ENCODE measurements at places on chromosomes 11 and 22.

- DNase-seq = no peak
Observed at GRCh38 chr11:36509201-36509639, 852 bp downstream of the TRAF6 start.

GRCh38 chr22:22099833-22100812 lies 117.5 kb upstream of the TOP3B start:
- no peak for DNase-seq

DNA sequence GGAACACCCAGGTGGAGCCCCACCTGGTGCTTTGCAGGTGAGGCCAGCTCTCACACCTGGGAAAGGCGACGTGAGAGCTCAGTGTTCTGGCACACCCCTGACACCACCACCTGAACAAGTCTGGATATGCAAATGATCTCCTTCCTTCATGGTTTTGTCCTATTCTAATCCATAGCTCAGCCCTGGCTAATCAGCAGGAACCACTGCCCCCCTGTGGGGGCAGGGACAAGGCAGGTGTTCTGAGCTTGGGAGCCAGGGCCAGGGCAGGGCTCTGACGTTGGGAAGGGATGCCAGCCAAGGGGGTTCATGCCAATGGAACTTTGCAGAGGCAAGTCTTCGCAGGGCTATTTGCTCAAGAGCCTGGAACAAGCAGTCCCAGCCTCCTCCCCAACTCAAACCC lies 144.2 kb downstream of the TRIM29 start:
- no peak for DNase-seq

GRCh38 chr11:72984453-72985077 lies 157.6 kb downstream of the FCHSD2 start:
- no peak for DNase-seq

DNA sequence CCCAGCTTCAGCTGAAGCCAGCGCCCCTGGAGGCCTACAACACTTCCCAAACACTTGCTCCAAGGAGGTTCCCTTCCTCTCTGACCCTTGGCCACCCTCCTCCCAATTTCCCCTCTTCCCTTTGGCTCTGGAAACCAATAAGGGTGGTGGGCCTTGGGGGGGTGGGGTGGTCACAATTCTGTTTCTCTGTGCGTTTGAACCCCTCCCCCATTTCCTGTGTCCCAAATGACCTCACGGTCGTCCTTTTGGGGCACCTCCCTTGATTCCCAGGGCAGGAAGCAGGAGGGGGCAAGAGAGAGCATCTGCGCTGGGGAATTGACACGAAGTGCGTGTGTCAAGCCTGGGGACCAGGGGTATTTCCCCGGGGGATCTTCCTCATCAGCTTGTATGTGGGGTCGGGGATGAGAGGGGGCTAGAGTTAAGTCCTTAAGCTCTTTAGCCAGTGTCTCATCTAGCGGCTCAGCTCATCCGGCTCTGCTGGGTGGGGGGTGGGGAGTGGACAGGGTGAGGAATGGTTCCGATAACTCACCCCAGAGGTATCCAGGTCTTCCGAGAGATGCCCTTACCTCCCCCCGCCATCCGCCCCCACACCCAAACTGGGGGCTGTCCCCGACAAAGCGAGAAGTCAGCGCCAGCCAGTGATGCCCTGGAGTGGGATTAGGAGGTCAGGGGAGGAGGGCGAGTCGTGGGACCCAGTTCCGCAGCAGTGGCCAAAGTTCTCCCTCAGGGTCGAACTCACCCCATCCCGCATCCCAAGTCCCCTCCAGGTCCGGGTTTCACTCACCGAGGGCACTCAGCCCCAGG lies 587 bp downstream of the ESAM start:
- DNase-seq = no peak

DNA sequence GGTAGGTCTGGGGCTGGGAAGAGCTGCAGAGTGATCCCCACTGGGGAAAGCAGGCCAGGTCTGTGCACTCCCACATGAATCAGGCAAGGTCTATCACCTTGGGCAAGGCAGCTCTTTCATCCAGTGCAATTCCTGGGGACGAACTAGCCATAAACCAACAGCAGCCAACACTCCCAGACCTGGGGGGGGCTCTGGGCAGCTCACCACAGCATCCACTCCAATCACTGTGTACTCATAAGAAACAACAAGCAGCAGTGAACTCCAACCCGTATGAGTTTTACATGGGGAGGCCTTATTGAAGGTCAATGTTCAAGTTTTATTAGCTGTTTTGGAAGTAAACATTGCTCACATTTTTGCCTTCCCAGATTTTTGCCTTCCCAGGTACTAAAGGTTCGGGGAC lies 157.4 kb upstream of the NAV2 start:
- no peak for DNase-seq

DNA sequence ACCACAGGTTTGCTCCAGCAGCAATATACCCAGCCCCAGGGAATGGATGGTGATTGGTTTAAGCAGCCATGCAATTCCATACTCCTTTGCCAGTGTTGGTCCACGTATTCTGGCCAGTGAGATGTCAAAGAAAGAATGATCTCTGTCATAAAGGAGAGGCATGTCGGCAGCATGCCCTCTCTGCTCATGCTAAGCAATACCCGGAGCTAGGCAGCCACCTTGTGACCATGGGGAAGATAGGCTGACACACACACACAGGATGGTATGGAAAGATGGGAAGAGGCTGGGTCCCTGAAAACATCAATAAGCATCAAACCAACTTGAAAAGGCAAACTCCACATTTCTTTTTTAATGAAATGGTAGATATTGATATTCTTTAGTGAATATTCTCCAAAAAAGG lies 5.1 kb downstream of the ABCC8 start:
- DNase-seq = no peak

DNA sequence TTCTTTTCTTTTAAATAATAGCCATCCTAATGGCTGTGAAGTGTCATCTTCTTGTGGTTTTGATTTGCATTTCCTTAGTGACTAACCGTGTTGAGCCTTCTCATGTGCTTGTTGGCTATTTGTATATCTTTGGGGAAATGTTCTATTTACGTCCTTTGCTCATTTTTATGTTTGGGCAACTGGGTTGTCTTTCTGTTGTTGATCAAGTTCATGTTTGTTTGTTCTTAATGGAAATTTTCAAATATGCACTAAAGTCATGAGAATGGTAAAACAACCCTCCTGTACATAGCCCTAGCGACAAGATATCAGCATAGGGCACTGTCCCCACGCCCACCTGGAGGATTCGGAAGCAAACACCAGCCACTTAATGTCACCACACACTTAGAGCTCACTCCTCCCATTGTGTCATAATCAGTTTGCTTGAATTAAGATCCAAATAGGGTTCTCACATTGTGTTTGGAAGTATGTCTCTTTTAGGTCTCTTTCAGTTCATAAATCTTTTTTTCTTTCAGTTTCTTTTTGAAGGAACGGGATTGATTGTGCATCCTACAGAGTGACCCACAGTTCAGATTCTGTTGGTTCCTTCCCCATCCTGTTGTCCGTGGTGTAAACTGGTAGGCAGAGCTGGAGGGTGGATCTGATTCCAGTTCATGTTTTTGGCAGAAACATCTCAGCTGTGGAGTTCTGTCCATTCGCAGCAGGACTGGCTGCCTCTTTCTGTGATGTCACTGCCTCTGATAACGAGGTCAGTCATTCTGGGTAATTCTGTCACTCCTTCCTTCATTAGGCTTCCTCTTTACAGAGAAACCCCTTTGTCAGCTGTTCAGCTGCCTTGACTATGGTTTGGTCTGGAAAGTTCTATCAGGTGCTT lies 26.4 kb upstream of the ADORA2A start:
- no peak for DNase-seq

DNA sequence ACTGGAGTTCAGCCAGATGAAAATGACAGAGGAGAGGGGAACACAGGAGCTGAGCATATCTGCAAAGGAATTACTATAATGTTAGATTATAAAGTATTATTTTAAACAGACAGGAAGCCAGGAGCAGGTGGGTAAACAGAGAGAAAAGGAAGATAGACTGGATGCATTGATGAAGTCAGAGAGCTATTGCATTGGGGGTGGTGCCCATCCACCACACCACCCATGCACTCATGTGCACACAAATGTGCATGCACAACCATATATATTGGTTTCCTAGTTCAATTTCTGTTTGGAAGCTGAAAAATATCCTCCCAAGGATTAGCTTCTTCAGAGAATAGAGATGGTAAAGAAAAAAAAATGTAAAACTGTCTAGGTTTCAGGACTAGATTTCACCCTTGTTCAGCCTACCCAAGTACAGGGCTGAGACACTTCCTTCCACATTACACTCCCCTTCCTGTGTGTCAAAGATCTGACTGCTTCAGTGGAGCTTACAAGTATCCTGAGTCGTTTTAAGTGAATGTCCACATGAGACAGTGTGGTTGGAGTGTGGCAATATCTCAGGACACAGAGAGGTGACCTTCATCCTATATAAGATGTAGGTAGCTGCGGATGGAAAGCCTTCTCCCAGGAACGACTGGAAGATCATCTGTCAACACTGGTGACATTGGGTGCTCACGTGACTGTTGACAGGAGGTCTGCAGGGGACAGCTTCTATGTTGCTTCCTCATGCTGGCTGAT lies 12.2 kb upstream of the SMPD1 start:
- DNase-seq = no peak

- DNase-seq = no peak
Observed at GRCh38 chr11:69664901-69665300, 10.3 kb downstream of the LTO1 start.

DNA sequence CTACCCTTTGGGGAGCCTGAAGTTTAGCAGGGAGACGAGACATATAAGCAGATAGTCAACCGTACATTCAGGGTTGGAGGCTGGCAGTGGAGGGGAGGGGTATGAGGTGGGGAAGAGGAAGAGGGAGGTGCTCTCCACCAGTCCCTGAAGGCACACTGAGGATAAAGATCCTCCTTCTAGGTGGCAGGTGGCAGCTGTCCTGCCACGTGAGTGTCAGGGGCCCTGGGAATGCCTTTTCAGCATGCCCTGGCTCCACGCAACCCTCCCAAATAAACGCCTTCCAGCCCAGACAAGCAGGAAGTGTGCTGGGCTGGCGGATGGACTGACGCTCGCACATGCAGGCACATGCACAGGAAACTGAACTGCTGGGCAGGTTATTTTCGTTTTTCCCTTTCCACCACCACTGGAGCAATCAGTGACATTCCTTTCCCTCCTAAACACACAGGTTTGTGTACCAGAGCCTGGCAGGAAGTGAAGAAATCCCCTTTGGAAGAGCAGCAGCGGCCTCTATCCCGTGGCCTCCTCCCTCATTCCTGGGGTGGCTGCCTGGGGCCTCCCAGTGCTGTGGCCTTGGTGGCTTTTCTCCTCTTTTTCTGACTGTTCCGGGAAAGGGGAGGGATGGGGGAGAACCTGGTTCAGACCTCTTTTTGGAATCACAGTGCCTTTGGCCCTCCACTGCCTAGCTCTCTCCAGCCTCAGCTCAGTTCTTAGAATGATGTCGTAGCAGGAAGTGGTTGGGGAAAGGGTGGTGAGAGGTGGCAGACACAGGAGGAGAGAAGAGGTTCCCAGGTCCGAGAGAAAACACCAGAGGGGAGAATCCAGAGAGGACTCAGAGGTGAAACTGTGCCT lies 157.0 kb upstream of the TIMP3 start:
- DNase-seq = no peak

GRCh38 chr22:32951807-32952153 lies 106.4 kb downstream of the SYN3 start:
- DNase-seq = no peak

DNA sequence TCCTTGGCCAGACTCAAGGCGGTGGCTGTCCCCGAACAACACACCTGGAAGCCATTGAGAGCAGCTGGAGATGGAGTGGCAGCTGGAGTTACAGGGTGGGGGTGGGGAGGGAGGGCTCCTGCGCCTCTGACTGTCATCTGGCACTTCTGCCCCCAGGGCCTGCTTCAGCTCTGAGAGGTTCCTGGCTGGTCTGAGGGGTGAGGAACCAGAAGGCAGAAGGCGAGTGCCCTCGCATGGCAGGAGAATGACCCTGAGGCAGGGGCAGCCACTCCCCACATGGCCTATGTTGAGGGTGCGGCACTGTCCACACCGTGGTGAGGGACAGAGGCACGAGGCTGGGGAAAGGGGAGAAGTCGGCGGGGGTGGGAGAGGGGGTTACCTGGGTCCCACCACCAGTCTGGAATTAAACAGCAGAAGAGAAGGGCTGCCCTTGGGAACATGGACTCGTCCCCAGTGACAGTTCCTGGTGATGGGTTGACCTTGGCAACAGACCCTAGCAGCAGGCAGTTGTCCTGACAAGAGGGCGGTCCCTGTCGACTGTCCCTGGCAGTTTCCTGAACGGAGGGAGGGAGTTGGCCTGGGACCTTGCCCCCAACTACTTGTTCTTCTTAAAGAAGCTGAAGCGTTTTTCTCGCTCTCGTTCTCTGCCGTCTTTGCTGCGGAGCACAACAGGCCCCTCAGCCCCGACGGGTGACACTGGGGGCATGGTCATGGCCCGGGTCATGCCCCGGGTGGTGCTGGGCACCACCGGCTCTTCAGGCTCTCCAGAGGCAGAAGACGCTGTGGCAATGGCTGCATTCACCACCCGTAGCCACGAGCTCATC lies 7.8 kb upstream of the RBM4B start:
- no peak for DNase-seq

DNA sequence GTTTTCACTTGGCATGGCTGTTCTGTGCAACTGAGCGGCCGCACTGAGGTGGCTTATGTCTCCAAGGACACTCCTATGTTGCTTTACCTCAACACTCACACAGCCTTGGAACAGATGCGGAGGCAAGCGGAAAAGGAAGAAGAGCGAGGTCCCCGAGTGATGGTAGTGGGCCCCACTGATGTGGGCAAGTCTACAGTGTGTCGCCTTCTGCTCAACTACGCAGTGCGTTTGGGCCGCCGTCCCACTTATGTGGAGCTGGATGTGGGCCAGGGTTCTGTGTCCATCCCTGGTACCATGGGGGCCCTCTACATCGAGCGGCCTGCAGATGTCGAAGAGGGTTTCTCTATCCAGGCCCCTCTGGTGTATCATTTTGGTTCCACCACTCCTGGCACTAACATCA lies 2.1 kb downstream of the CLP1 start:
- no peak for DNase-seq

DNA sequence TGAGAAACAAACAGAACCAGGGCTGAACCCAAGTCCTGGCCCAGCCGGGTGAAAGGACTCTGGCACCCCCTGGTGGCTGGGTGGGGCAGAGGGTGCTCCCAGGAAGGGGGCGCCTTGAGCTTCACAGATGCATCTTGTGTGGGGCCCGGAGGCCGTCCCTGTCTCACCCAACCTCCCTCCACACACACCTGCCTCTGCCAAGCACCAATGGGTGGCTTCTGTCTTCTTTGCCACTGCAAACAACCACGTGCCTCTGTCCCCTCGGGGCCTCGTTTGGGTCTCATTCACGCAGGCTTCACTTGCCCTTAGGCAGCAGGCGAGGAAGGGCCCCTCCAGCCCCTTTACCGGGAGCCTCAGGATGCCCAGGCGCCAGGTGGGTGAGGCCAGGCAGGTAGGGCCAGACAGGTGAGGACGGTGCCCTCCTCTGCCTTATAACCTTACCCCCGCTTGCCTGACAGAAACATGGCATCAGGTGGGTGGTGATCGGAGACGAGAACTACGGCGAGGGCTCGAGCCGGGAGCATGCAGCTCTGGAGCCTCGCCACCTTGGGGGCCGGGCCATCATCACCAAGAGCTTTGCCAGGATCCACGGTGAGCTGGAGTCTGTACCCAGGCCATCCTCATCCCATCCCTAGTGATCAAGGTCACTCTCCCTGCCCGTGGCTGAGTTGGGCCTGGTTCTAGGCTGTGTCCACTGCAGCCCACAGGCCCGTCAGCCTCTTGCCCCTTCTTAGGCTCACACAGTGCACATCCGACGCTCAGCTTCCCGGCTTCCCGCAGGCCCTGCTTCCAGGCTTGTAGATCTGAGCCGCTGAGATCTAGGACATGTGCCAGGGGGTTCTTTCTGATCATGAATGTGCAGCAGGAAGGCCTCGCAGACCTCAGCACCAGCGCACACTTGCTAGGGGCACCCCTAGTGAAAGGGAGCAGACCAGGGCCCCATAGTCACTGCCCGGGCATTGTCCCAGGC lies 17.2 kb downstream of the POLR3H start:
- DNase-seq = peak; percentile 45

GRCh38 chr22:43004362-43005035 lies 10.4 kb downstream of the PACSIN2 start:
- DNase-seq = no peak

All from stimulated activated CD8-positive, alpha-beta memory T cell treated with anti-CD3 and anti-CD28 coated beads, Interleukin-4, amount 100 ng/mL, for 1 hour (primary cell).